ENCODE measurements at places on chromosomes 5 and 9. TPM values are rescaled to one million over a fixed set of nuclear protein-coding genes. Genes with fewer than 3 reads are reported as not detected.

GRCh38 chr9:111965566-111966019 lies 69.0 kb downstream of the UGCG start:
- DNase-seq = no peak

DNA sequence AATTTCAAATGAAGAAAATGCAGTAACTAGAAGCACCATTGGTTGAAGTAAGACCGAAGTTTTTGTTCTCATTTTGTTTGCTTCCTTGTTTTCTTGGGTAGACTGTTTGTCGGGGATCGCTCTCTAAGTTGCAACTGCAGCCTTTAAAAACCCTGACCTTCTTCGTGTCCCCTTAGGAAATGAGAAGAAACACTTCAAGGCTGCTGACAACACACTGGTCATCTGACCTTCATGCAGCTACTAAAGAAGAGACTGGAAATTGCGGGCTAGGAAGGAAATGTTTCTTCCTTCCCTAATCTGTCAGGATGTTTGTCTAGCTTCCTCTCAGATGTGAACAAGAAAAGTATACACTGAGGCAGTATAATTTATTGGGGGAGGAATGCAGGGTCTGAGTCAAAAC lies 50.7 kb upstream of the CHSY3 start:
- DNase-seq = no peak

GRCh38 chr5:147369742-147370374 lies 135.0 kb downstream of the STK32A start:
- no peak for DNase-seq

GRCh38 chr5:170161069-170161468 lies 55.4 kb downstream of the FOXI1 start:
- no peak for DNase-seq

- no peak for DNase-seq
Measured at GRCh38 chr5:74418709-74419108, 221.8 kb downstream of the ENC1 start.

- no peak for DNase-seq
Measured at GRCh38 chr9:70228611-70229010, 30.2 kb upstream of the SMC5 start.

DNA sequence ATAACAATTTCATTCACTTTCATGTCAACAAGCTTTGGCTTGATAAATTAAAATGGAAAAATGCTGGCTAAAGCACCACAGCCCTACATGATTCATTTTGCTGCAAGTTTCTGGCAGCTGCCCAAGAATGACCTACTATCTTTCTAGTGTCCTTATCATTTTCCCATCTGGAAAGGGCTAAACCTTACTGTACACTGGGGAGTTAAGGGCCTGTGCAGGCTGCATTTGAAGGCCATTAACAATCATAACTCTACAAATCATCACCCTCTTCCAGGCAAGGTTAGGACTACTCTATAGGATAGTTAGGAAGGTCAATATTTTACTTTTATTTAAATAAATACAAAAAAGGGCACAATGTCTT lies 579.7 kb upstream of the ZNF608 start:
- peak; percentile 45 for DNase-seq

- peak; percentile 90 for DNase-seq
Measured at GRCh38 chr9:129737479-129738274, 15.2 kb downstream of the PTGES start.

- DNase-seq = no peak
Measured at GRCh38 chr5:90830058-90830457, 271.5 kb downstream of the ADGRV1 start.

Gene PCDHB2
- total RNA-seq = 1.8 TPM

Gene CKMT2
- 6.6 TPM for total RNA-seq

Gene FBN2
- total RNA-seq = 4.8 TPM
